Heart left ventricle (tissue), 16 donors: ENCODE measurements at places on chromosomes 11 and 22. TPM values are rescaled to one million over a fixed set of nuclear protein-coding genes. Genes with fewer than 3 reads are reported as not detected.

Gene RANGAP1
- total RNA-seq: 27.7 TPM

Gene CCDC87
- total RNA-seq: 0.52 TPM

Gene SHISA8
- 3.1 TPM for total RNA-seq

Gene MPZL3
- 6.2 TPM for total RNA-seq

Gene KLHDC7B
- 1.3 TPM for total RNA-seq

Gene APOA1
- 25.1 TPM for total RNA-seq

Gene TRIM6
- 1.3 TPM for total RNA-seq

Gene CALCA
- not detected for total RNA-seq
